ENCODE measurements at places on chromosomes 5 and 9.

GRCh38 chr5:72612810-72613209 is 105.6 kb upstream of the ZNF366 start:
- DNase-seq, result no peak

- no peak for DNase-seq
Measured at GRCh38 chr5:179792612-179793467, 946 bp upstream of the LTC4S start.

DNA sequence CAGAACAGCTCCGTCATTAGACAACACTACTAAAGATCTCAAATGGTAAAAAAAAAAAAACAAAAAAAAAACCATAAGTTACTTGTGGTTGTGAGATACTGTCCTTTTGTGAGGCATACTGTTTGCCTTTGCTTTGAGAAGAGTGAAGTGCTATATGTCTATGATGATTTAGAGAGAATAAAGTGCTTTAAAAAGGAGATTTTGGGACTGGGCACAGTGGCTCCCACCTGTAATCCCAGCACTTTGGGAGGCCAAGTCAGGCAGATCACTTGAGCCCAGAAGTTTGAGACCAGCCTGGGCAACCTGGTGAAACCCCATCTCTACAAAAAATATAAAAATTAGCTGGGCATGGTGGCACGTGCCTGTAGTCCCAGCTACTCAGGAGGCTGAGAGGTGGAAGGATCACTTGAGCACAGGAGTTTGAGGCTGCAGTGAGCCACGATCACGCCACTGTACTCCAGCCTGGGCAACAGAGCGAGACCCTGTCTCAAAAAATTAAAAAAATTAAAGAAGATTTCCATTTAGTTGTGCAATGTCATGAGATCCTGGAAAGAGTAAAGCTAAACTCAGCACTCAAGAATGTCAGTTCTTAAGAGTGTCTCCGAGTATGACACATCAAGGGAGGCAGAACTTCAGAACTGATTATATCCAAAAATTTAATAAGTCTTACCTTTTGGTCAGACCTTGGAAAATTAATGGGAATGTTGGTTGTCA is 87.3 kb downstream of the PRDM6 start:
- DNase-seq, result no peak

- DNase-seq, result no peak
Measured at GRCh38 chr5:109690242-109690974, 681 bp downstream of the MAN2A1 start.

DNA sequence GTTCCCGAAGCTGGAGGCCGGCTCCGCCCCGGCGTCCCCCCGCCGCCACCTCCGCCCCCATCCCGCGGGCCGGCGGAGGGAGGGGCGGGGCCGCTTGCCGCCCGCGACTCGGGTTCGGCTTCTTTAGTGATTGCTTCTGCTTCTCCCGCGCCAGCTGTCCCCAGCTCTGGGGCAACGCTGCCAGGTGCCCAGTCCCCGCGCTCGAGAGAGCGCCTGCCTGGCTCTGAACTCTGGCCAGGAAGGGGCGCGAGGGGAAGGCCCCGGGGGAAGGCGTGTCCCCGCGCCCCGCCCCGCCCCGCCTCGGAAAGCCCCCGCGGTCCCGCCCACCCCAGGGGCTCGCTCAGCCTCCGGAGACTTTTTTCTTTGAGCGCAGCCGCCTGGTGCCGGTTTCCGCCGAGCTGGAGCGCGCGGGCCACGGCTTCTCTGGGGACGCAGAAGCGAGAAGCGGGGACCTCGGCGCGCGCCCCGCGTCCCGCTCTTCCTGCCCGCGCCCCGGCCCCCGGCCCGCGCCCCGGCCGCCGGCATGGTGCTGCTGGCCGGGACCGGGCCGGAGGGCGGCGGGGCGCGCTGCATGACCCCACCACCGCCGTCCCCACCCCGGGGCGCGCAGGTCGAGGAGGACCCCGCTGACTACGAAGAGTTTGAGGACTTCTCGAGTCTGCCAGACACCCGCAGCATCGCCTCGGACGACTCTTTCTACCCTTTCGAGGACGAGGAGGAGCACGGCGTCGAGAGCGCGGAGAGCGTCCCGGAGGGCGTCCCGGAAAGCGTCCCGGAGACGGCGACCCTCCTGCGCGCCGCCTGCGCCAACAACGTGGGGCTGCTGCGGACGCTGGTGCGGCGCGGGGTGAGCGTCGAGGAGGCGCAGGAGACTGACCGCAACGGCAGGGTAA is at the start of gene ANKRD33B:
Gene ANKRD33B (plus strand): TSS at position 126 of the 893 bp plus-strand sequence. CDS start 398 bp downstream, at position 524.
- DNase-seq, result peak; percentile 57

GRCh38 chr9:129174724-129175514 is 3.1 kb downstream of the IER5L start:
- no peak for DNase-seq

- no peak for DNase-seq
Measured at GRCh38 chr9:75612754-75613153, 277.7 kb upstream of the PCSK5 start.

DNA sequence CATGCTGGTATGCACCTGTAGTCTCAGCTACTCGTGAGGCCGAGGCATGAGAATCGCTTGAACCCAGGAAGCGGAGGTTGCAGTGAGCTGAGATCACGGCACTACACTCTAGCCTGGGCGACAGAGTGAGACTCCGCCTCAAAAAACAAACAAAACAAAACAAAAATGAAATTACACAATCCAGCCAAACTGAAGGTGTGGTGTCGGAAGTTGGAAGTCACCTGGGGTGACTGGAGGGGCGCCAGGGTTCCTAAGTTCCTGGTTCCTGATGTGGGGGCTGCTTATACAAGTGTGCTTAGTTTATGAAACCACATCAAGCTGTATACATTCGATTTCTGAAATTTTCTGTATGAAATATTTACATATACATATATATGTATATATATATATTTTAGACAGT is 3.7 kb upstream of the DOLPP1 start:
- no peak for DNase-seq

DNA sequence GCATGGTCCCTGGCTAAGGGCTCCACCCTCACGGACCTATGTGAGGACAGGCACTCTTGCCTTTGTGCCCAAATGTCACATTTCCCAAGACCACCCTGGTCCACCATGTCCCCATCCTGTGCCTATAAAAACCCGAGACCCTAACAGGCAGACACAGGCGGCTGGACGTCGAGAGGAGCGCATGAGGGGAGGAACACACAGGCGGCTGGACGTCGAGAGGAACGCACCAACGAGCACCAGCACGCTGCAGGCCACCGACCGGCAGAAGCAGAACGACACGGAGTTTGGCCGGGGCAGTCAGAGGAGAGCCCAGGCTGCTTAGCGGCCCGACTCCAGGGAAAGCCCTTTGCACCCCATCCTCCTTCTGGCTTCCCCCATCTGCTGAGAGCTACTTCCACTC is 119.9 kb downstream of the ADAMTS2 start:
- no peak for DNase-seq

DNA sequence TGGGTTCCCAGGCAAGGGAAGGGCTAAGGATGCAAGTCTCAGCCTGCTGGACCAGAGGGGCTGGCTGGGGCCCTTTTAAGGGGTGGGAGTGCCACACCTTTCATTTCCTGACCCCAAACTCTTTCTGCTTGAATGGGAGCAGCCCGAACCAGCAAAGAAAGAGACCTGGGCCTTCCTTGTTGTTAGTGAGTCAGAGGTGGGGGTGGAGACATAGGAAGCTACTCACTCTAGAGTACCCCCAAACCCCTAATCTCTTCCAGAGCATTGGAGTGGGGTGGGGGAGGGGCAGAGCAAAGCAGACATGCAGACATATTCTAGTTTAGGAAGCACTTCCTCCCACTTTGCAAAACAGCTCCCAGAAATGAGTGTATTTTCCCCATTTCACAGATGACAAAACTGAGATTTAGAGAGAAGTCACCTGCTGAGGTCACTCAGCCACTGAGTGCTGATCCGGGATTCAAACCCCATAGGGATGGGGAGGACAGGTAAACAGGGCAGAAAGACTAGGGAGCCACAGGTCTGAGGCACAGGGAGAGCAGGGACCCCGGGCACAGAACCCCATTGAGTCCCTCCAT is 6.0 kb upstream of the AQP3 start:
- DNase-seq, result no peak

DNA sequence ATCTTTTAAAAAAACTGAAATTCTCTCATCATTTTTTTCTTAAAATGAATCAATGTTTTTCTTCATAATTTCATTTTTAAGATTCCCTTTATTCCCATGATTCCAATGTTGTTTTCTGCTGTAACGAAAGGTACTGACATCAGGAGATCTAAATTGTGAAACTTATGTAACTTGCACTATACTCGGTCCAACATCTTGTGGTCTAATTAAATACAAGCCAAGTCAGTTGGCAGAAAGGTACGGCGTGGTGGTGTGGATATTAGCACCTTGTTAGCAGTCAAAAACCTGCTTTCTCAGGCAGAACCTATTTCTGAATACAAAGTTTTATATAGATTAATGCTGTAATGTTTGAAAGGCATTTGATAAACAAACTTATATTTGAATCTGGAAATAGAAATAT is 20.1 kb downstream of the RORB start:
- DNase-seq, result no peak

DNA sequence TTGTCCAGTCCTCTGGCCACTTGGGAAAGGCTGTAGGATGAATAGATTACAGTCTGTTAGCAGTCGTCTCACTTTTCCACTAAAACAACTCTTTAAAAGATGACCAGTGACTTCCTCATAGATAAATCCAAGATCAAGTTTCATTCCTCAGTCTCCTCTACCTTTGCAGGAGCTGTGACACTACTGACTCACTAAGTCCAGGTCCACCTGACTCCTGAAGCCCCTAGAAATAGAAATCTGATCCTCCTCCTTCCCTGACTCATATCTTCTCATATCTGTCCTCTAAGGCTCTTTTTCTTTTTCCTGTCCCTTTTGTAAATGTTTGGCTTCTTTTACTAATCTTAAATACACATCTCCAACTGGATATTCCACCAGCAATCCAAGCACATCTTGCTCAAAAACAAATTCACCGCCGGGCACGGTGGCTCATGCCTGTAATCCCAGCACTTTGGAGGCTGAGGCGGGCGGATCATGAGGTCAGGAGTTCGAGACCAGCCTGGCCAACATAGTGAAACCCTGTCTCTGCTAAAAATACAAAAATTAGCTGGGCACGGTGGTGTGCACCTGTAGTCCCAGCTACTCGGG is 2.6 kb downstream of the CCDC125 start:
- DNase-seq, result no peak

GRCh38 chr5:74240783-74241750 is 399.5 kb downstream of the ENC1 start:
- no peak for DNase-seq

DNA sequence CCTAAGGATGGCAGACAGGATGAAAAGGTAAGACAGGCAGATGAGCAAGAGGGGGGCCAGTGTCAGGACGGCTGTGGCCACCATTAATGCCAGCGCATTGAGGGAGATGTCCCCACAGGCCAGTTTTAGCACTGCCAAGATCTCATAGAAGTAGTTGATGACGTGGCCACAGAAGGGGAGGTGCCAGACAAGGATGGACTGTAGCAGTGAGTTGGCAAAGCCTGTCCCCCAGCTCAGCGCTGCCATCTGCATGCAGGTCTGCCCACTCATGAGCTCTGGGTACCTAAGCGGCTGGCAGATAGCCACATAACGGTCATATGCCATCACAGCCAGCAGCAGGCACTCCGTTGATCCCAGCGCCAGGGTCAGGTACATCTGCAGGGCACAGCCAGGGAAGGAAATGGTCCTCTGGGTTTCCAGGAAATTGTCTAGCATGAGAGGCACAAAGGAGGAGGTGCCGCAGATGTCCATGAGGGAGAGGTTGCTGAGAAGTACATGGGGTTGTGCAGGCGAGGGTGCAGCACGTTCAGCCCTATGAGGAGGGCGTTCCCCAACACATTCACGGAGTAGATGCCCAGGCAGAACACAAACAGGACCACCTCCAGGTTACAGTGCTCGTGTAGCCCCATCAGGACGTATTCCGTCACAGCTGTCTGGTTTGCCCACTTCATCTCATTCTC is 10.8 kb downstream of the OR13J1 start:
- no peak for DNase-seq

DNA sequence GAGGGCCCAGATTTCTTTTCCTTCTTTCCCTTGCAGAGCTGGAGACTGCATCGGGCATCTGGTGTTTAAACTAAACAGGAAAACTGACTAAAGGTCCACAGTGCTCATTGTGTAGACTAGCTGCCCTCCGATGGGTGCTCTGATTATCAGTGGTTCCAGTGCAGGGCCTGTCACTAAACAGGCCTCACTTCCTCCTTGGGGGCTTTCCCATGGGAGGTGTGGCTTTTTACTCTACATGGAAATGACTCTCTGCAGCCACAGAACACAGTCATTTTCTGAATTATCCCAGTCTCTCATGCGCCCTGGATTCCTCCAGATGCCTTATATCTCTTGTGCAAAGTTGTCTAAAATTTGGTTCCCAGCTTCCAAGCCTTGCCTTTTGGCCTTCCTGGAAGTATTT is 199.2 kb downstream of the TRIO start:
- DNase-seq, result no peak
